ENCODE measurements at places on chromosomes 12 and 14.
A peak's percentile ranks its signal among the peaks of the same experiment; 100 is the strongest.

- no peak for DNase-seq
Measured at GRCh38 chr14:37420622-37421021, 174.4 kb downstream of the FOXA1 start.

DNA sequence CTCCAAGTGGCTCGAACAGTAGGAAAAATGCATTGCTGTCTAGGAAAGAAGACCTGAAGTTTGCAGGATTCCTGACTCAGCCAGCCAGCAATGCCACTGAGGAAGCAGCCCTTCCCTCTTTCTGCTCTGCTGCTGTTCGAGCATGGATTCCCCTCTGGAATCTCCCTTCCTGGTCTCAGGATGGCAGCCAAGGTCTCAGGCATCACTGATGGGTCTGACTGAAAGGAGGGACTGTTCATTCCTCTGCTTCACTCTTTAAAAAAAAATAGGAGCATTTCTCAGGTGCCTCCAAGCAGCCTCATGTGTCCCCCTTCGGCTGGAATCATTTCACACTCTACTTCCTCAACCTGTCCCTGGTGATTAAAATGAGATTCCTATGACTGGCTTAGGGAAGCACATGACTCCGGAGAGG lies 62.4 kb downstream of the SLC15A4 start:
- no peak for DNase-seq

GRCh38 chr14:50225974-50226297 lies 5.4 kb downstream of the SOS2 start:
- no peak for DNase-seq

DNA sequence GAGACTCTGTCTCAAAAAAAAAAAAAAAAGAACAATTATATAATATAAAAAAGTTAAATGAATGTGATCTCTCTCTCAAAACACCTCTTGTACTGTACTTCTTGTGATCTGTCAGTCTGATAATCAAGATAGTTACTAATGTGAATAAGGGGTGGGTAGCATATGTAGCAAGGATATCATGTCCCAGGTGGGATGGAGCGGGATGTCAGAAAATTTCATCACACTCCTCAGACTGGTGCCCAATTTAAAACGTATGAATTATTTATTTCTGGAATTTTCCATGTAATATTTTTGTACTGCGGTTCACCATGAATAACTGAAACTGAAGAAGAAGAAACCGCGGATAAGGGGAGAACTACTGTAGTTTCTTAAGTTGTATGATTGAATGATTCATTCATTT lies 11.0 kb downstream of the CNOT2 start:
- no peak for DNase-seq

DNA sequence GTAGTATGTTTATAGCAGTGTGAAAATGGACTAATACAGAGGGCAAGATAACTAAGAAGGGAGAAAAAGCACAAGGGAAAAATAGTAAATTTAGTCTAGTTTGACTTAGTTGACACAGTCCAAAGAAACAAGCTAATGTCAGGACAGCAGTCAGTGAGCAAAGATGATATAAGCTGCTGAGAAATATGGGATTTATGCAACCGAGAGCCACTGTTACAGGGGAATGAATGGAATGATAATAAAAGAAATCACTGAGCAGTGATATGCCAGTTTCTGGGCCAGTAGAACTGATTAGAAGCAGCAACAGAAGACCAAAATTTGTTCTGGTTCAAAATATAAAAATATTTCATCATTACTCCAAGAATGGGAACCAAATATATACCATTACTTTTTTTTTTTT lies 60.1 kb downstream of the R3HDM2 start:
- peak; percentile 78 for DNase-seq

- DNase-seq, result no peak
Measured at GRCh38 chr14:22185191-22185590, 403.8 kb downstream of the DAD1 start.

DNA sequence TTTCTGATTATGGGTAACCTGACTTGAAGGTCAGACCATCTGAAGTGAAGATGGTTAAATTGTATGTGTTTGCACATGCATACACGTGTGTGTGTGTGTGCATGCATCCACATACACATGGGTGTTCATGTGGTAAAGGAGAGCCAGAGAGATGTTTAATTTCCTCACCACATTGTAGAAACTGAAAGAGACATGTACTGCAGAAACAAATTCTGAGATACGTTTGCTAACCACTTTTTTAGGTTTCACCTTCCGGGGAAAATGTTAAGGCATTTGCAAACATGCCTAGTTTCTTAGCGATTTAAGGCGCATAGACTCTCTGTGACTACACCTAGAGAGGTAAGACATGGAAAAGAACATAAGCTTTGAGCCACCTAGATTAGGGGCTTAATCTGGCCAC lies 362.9 kb downstream of the RAD51B start:
- no peak for DNase-seq

GRCh38 chr14:25463480-25463879 lies 413.5 kb upstream of the STXBP6 start:
- DNase-seq, result no peak

- no peak for DNase-seq
Measured at GRCh38 chr12:51346581-51346980, at the start of gene CELA1. Gene CELA1 (minus strand): TSS chr12:51346679. CDS start chr12:51346638, 41 bp downstream.

- DNase-seq, result peak; percentile 1
Measured at GRCh38 chr12:82517027-82517426, 158.7 kb downstream of the METTL25 start.

DNA sequence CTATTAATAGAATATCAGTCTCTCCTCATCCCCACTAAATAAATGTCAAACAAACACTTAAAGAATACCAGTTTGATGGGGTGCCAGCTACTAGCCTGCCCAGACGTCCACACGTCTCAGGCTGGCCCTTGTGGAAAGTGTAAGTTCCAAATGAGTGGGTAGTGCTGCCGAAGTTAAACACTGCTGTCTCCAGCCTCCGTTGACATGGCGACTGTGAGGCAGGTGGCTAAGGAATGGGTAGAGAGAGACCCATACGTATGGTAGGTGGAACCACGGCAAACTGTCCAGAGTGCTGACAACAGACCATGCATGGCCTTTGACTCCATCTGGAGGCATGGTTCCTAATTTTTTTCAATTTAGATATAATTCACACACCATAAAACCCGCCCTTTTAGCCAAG lies 37.9 kb downstream of the PITPNM2 start:
- DNase-seq, result no peak

DNA sequence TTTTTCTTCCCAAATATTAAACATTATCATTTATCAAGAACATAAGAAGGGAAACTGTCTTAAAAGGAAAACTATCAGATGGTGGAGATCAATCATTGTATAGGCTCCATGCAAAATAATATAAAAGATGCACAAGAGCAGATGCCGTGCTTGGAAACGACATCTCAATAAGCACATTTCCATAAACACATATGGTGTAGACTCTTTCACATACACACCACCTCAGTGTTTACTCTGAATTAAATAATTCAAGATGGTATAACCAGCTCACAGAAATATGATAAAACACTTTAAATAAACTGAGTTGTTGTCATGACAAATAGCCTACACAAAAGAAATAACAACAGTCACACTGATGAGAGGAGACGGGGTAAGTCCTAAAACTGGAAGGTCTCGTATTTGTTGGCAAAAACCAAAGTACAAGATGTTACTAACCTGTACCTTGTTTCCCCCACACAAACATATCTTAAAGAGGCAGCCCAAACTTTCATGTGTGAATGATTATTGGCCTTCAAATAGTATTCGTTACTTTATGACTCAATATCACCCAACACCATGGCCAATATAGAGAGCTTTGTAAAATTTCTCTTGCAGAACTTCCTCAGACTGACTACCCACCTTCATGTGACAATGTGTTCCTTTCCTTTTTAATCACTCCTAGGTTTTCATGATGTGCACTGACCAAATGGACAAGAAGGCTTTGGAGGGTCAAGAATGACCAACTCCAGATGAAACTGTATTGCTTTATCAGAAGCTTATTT lies 48.6 kb upstream of the TMPO start:
- no peak for DNase-seq

DNA sequence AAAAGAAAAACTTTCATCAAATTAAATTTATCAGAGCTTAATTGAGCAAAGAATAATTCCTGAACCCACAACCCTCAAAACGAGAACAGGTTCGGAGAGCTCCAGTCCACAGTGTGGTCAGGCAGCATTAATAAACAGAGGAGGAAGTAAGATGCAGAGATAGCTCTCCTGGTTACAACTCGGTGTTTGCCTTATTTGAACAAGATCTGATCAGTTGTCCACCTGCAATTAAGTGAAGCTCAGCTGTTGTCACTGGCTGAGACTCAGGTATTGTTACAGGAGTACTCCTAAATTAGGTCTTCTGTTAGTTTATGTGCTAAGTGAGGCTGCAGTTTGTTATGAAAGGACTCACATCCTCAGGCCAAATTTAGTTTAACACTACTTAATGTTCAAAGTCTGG lies 451.4 kb upstream of the PDE3A start:
- no peak for DNase-seq

DNA sequence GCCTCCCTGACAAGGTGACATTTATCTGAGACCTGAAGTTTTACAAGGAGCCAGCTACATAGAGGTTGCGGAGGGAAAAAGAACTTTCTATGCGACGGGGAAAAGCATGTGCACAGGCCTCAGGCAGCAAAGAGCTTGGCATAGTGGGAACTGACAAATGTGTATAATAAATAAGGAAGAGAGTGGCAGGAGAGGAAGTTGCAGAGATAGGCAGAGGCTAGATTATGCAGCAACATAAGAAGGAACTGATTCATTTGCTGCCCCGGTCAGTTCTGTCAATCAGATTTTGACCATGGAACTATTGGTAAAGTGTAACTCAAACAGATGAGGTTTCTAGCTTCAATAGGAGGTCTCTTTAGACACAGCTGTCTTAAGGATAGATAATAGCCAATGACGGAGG lies 33.7 kb upstream of the RIC8B start:
- no peak for DNase-seq

DNA sequence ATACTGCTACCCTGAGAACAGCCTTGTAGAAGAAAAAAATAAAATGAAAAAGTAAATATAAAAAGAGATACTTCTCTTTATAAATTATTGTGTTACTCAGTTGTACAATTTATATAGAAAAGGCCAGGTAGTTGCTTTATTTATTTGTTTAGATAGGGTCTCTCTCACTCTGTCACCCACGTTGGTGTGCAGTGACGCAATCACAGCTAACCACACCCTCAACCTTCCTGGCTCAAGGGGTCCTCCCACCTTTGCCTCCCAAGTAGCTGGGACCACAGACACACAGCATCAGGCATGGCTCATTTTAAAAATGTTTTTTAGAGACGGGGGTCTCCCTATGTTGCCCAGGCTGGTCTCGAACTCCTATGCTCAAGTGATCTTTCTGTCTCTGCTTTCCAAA lies 175.4 kb upstream of the PZP start:
- no peak for DNase-seq

GRCh38 chr12:122852336-122853275 lies 17.3 kb downstream of the HIP1R start:
- DNase-seq, result no peak

GRCh38 chr14:100159094-100159864 lies at the start of gene DEGS2:
Gene DEGS2 (minus strand): TSS chr14:100159645. CDS start chr14:100159587, 58 bp downstream.
- DNase-seq, result no peak

DNA sequence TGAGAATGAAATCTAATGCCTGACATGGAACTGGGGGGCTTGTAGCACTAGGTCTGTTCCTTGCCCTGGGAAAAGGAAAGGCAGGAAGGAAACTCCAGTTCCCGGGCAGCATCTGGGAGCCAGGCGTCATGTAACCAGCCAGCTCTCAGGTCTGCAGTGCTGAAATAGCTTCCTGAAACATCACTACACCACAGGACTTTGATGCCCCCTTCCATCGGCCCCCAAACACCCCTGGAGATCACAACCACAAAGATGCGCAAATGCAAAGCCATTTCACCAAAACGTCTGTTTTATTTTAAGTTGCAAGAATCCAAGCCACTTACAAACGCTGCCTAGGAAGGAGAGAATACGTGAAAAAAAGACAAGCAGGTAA lies 40.9 kb downstream of the KCTD10 start:
- DNase-seq, result peak; percentile 58

DNA sequence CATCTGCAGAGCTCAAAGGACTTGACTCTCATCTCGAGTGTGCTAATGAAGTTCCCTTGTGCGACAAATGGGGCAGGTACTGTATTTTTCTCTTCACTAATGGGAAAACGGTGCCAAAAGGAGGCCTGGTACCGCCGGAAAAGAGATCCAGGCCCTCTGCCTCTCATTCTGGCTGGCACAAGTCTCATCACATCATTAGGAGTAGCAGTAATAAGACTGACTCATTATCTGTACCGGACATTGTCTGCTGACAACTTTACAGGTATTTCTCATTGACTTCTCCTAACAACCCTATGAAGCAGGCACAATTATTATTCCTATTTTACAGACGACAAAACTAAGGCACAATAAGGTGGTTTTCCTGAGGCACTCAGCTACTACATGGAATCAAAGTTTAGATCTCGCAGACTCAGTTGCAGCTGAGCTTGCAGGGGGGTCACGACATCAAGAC lies 668 bp downstream of the APPL2 start:
- no peak for DNase-seq

- peak; percentile 2 for DNase-seq
Measured at GRCh38 chr14:29648045-29648444, 279.6 kb downstream of the PRKD1 start.

GRCh38 chr12:52792185-52793029 lies 3.5 kb downstream of the KRT3 start:
- DNase-seq, result no peak

GRCh38 chr12:71397433-71397954 lies 42.1 kb upstream of the LGR5 start:
- peak; percentile 83 for DNase-seq

DNA sequence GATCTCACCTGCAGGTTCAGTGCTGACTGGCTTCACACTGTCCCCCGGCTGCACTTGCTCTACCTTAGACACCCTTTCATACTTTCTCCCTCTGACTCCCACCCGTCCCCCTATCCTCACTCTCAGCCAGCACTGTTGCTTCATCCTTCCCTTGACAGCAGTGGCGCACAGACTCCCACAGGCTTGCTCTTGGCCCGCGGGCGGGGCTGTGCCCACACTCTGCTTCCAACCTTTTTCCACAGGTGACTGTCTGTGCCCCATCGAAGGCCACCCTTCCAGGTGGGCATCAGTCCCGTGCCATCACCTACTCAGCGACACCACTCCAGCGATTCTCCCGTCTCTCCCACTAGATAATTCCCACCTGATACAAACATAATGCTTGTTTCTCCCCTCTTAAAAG lies 1.0 kb upstream of the RPS6KL1 start:
- DNase-seq, result no peak

- DNase-seq, result no peak
Measured at GRCh38 chr14:104362761-104363605, 216.6 kb upstream of the C14orf180 start.

- no peak for DNase-seq
Measured at GRCh38 chr12:75099210-75099609, 110.4 kb downstream of the KCNC2 start.

DNA sequence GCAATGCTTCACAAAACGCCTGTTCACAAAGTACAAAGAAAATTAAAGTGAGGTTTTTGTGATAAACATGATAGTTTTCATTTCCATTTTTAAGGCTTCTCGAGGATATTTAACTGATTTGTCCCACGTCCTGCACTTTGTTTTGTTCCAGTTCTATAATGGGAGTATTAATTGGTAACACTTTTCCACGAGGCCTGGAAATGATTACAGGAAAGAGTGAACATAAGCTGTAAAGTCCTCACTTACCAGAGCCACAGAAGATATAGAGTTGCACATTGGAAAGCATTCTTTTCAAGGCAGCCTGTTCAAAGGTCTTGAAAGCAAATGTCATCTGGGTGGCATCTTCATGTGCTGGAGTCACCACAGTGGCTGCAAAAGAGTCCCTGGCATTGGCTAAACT lies 1236.6 kb downstream of the BCL11B start:
- DNase-seq, result no peak
